ENCODE measurements at places on chromosomes 1 and 21.

GRCh38 chr1:234373959-234374254 is 651 bp downstream of the COA6 start:
- no peak for DNase-seq

DNA sequence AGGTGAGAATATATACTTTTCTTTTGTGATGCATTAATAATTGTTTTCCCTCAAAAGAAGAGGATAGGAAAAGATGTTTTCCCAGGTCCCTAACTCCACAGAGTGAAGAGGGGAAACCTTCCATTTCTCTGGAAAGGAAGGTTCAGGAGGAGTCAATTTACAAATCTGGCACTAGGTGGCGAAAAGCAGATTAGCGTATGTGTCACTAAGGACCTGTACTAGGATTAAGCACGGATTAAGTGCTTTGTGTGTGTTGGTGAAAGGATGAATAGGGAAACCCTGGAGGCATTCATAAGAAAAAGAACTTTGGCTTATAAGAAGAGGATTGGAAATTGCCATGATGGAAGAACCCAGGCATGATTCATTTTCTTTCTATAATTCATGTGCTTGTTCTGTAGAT is 410.1 kb upstream of the PLXNA2 start:
- DNase-seq: no peak

GRCh38 chr21:40255518-40256444 is 388.5 kb downstream of the PCP4 start:
- DNase-seq: no peak

DNA sequence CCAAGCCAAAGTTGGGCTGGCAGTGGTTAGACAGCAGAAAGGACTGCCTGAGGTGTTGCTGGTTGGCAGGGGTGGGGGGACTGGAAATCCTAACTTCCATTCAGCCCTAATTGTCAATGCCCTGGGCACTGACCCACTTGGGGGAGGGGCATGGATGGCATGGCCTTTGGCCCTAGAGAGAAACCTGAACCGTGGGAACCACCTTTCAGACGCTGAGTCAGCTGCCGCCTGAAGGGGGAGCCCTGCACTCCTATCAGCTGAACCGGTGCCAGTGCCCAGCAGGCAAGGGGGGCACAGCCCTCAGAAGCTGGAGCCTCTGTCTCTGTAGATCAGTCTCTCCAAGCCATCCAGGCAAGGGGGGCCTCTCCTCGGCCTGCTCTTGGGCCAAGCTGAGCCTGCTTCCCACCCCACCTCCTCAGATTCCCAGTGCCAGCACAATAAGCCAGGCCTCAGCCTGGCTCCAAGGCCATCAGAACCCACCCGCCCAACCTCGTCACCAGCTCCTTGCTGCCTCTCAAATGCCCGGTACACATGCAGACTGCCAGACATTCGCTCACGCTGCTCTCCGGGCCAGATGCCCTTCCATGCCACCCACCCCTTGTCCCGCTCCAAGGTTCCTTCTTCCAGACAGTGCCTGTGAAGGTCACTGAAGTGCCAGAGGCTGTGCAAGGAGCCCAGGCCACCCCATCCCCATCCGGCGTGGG is 11.6 kb downstream of the TINAGL1 start:
- no peak for DNase-seq

DNA sequence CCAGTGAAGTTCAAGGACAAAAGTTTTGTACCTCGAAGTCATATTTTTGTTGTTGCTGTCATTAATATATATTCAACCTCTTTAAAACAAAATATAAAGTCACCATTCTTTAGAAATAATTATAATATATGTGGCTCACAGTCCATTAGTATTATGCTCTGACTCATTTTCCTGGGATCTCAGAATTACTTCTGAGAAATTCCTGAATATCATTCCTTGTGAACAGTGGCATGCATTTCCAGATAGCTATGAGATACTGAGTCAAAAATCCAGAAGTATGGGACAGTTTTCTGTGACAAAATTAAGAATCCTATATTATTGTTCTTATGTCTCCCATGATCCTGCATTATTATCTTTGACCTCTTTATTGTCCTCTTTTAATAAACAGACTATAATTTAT is 13.8 kb upstream of the RGS21 start:
- DNase-seq: no peak

- DNase-seq: no peak
Measured at GRCh38 chr1:243253211-243253925, 1.7 kb downstream of the CEP170 start.

GRCh38 chr1:169731446-169731845 is 2.4 kb downstream of the SELE start:
- DNase-seq: no peak

DNA sequence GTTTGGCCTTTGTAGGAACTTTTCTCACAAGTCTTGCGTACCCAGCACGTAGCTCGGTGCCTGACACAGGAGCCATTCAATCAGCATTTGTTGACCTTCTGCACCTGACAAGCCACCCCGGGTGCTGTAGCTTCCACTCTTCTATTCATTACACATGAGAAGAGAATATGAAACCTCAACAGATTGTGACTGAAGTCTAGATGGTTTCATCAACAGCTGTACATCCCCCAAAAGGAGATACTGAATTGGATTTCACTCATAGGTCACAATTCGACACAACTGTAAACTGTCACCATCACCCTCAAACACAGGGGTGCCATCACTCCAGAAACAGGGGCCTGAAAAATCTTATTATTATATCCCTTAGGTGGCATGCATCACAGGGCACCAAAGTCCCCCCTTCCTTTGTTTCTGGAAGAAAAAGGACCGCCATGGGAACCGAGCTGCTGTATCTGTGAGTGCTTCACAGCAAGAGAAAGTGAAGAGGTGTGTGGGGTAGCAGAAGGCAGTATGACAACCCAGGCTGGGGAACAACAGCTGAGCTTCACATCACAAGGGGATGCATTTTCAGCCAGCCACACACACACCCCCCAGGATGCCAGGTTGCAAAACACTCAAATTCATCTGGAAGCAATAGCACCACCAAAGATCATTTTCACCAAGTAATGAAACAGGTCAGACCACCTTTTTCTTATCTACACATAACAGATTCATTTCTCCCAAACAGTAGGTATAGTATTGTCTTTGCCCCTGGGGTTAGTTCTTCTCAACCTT is 225.7 kb downstream of the TOMM20 start:
- no peak for DNase-seq

GRCh38 chr1:156245451-156246232 is 2.2 kb downstream of the PAQR6 start:
- no peak for DNase-seq

- no peak for DNase-seq
Measured at GRCh38 chr1:183110326-183110880, 75.7 kb upstream of the LAMC2 start.

GRCh38 chr1:27884006-27884954 is 11.9 kb downstream of the THEMIS2 start:
- no peak for DNase-seq

- no peak for DNase-seq
Measured at GRCh38 chr21:28212061-28212460, 780.6 kb downstream of the LTN1 start.

DNA sequence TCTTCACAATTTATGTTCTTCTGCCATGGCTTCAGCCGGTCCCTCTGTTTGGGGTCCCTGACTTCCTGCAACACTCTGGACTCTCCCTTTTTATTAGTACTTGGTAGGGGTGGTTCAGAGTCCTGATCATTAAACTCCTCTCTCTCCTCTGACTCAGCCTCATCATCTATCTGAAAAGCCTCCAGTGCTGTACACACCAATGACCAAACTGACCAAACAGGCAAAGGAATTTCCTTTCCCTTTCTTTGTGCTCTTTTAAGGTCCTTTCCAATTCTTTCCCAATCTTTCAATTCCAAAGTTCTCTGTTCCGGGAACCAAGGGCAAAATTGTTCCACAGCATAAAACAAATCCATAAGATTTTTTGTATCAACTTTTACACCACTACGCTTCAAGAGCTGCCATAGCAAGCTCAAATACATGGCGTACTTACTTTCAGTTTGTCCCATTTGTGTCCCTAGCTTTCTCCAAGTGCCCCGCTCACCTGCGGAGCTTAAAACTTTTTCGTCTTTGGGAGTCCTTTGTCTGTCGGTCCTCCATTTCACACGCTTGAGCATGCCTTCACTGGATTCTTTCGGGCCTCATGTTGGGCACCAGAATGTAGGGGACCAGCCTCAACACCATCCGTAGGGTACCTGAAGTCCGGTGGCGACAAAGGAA is 9.6 kb downstream of the DAP3 start:
- no peak for DNase-seq

DNA sequence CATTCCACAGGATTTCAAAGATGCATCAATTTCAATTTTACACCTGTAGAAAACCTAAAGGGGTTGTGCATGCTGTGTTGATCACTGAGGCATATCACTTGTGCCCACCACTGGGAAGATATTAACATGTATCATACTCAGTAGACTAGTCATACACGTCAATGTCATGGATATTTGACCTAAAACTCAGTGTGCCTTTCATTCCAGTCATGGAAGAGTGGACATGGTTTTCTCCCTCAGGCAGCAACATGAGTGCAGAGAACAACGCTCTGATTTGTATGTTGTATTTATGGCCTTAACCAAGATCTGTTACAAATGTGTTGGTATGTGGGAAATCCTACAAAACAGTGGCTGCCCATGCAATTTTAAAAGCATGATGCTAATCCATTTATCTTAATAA is 6.1 kb upstream of the C1orf53 start:
- no peak for DNase-seq

DNA sequence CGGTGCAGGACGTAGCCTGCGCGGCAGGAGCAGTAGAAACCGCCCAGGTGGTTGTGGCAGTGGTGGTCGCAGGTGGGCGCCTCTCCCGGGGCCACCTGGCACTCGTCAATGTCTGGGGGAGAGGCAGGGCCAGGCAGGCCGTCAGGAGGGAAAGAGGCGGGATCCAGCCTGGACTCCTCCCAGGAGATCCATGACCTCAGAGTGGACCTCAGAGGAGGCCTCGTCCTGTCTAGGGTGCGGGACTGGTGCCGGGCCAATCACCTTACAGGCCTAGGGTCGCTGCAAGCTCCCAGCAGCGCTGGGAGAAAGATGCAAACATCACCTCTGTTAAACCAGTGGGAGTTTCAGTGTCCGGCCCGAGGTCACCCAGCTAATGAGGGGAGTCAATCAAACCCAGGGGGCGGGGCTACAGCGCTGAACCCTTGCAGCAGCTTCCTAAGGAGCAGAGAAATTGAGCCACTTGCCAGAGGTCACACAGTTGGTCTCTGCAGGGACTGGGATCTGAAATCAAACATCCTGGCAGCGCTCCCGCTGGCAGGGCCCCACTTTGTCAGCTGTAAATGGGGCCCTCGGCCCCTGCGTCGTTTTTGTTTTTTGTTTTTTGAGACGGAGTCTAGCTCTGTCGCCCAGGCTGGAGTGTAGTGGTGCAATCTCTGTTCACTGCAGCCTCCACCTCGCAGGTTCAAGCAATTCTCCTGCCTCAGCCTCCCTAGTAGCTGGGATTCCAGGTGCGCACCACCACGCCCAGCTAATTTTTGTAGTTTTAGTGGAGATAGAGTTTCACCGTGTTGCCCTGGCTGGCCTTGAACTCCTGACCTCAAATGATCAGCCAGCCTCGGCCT is 1.4 kb downstream of the MASP2 start:
- DNase-seq: no peak

DNA sequence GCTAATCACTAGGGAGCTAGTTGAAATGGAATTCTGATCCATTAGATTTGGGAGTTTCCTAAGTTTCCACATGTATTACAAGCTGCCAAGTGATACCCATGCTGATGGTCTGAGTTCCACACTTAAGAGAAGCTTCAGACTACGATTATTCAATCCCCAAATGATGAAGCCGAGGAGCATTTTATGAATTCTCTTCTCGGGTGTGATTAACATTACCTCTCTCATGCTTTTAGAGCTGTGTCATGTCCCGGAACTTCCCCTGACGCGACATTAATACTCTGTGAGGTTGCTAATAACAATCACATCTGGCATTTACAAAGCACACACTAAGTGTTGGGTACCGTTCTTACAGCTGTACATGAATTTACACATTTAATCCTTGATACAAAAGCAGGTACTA is 63.0 kb downstream of the KCNJ15 start:
- DNase-seq: no peak

DNA sequence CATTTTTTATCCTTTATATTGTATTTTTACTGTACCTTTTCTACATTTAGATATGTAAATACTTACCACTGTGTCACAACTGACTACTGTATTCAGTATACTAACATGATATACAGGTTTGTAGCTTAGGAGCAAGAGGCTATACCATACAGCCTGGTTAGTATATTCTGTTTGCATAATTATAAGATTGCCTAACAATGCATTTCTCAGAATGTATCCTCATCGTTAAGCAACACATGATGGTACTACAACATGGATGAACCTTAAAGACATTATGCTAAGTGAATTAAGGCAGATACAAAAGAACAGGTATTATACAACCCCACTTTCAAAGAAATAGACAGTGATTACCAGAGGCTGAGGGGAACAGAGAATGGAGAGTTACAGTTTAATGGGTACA is 62.7 kb downstream of the RUSC1 start:
- DNase-seq: no peak

GRCh38 chr1:53447413-53447812 is 11.8 kb upstream of the DMRTB1 start:
- DNase-seq: no peak

- no peak for DNase-seq
Measured at GRCh38 chr1:12142891-12143630, 23.7 kb upstream of the TNFRSF1B start.

DNA sequence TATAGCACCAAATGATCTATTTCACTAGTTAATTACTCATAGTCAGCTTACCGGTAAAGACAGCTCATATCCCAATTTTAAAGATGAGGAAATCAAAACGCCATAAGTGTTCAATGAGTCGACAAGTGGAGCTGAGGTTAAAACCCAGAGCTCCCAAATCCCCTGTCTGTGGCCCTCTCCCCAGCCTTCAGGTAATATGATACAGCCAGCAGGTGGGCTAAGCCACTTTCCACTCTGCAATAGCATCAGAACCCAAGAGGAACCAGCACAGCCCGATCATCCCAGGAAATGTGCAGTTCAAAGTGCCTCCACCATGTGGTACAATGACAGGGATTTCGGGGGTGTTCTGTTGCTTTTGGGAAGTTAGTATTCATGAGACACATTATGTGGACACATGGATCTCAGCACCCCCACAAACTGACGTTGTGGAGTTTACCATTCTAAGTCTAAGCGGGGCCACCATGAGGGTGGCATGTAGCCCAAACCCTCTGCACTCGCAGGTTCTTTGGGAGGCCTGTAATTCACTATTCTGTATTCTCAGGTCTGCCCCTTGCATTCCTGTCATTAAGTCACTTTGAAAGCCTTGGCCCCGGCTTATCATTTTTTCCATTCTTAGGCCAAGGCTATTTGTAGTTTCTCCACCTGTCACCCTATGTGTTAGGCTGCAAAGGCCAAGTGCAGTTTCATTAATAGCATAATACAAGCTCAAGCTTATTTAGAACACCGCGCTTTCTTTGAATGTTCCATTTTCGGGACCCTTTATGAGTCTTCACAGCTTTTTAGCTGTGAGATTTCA is 26.3 kb upstream of the ACTN2 start:
- no peak for DNase-seq

All from NCI-H1930 (cell line).